Chondrocyte (in vitro differentiated cells): ENCODE measurements at places on chromosomes 7 and 10. TPM values are rescaled to one million over a fixed set of nuclear protein-coding genes. Genes with fewer than 3 reads are reported as not detected.

The PTF1A gene
- not detected in 3 replicates for total RNA-seq

The GRM3 gene
- total RNA-seq: not detected in 3 replicates

The TEX47 gene
- not detected in 3 replicates for total RNA-seq

The LIPK gene
- not detected in 3 replicates for total RNA-seq

The LEP gene
- total RNA-seq: not detected in 3 replicates

The VSTM4 gene
- total RNA-seq: 4.6 to 7.2 TPM (median 6.4 TPM) in 3 replicates

The STEAP1 gene
- total RNA-seq: 0.22 to 0.31 TPM (median 0.28 TPM) in 3 replicates

The ECHDC3 gene
- 0.41 to 6.5 TPM (median 5.7 TPM) in 3 replicates for total RNA-seq

The TNRC18 gene
- total RNA-seq: 95.4 to 137 TPM (median 101 TPM) in 3 replicates

The FAM25G gene
- total RNA-seq: not detected in 3 replicates

The COL1A2 gene
- total RNA-seq: 11,901 to 12,433 TPM (median 12,302 TPM) in 3 replicates

DNA sequence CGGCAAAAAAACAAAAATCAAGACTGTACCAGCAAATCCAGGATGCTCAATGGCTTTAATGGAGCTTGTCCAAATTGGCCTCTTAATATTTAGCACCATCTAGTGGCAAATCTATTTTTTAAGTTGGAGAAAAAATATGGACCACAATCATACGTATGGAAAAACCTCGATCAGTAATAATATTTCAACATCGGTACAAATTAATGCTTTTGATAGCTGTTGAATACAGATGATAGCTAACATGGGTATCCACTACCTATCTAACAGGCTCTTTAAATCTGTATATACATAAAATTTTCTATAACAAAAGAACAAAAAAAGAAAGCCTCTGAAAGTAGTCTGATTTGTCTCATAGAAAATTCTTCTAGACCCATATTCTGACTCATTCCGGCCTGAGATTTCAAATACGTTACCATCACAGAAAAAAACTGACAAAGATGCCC lies 29.2 kb downstream of the COA1 start:
- peaks cover 1% of the 10 kb centered on the region for H3K36me3 ChIP-seq
- H3K27ac ChIP-seq: no peak overlapping the region
- H3K4me1 ChIP-seq: peaks cover 21% of the 10 kb centered on the region
- H3K27me3 ChIP-seq: no peaks in the 10 kb centered on the region
- no peak for DNase-seq
- H3K4me3 ChIP-seq: no peak overlapping the region

GRCh38 chr7:129903935-129904334 lies 48.8 kb downstream of the UBE2H start:
- DNase-seq: no peak
- no peak overlapping the region for H3K27ac ChIP-seq
- H3K4me1 ChIP-seq: peaks cover 44% of the 10 kb centered on the region
- peaks cover 20% of the 10 kb centered on the region for H3K36me3 ChIP-seq
- no peaks in the 10 kb centered on the region for H3K27me3 ChIP-seq
- H3K4me3 ChIP-seq: no peak overlapping the region

DNA sequence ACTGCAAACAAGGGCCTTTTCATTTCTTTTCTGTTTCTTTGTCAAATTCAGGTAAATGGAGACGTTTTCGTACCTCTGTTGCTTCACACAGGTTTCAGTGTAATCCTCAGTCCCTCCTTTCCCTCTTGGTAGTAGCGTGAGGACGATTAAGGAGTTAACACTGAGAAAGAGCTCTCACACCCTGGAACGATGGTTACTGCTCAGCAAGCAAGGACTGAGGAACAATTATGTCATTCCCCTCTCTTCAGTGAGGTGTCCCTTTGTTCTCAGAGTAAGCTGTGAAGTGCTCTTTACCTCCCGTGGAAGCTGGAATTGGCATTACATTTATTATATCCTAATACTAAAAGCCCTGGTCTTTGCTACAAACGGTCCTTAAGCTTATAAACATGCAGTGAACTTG lies 95.9 kb downstream of the FANK1 start:
- H3K4me3 ChIP-seq: no peak overlapping the region
- H3K4me1 ChIP-seq: peaks cover 11% of the 10 kb centered on the region
- H3K27me3 ChIP-seq: no peaks in the 10 kb centered on the region
- H3K36me3 ChIP-seq: peaks cover 1% of the 10 kb centered on the region

DNA sequence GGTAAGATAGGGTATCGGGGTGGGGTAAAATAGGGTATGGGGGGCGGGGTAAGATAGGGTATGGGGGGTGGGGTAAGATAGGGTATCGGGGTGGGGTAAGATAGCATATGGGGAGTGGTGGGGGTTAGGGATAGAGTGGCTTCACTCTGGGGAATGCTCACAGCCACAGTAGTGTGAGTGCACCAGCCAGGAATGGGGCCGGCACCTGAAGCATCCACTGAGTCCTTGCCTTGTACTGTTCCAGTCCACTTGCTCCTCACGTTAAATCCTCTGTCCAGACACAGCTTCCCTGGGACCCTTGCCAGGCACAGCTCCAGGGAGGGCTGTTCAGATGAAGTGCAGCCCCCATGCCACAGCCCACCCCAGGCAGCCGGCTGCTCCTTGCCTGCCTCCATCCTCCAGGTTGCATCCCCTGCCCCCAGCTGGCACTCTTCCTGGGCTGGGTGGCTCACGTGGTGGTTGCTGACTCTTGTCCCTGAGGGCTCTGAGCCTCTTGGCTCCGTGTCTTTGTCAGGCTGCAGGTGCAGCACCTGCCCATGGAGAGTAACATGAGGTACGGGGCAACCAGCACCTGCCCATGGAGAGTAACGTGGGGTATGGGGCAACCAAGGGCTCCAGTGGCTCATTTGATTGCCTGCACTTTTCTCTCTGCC lies 268.4 kb downstream of the TCERG1L start:
- no peak overlapping the region for H3K4me3 ChIP-seq
- H3K27me3 ChIP-seq: no peaks in the 10 kb centered on the region
- no peak overlapping the region for H3K27ac ChIP-seq
- H3K4me1 ChIP-seq: no peaks in the 10 kb centered on the region

DNA sequence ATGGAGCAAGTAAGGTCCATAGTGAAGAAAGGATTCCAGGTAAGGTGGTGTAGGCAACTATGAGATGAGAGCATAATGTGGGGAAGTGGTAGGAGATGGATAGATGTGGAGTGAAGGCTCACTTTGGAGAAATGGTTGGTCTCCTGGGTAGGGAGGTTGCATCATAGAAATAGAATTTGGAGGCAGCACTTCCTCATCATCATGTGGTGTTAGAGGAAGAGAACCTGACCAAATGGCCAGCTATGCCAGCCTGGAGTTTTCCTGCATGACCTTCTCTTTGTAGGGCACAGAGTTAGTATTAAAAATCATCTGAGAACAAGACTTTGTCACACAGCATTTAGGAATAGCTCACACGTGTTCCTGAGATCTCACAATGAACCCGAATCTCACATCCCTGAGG lies 126.7 kb upstream of the CXCL12 start:
- DNase-seq: no peak
- H3K36me3 ChIP-seq: no peaks in the 10 kb centered on the region
- peaks cover 6% of the 10 kb centered on the region for H3K4me1 ChIP-seq
- H3K4me3 ChIP-seq: no peak overlapping the region
- peaks cover 8% of the 10 kb centered on the region for H3K27me3 ChIP-seq

GRCh38 chr7:112149734-112150133 lies 56.5 kb downstream of the DOCK4 start:
- DNase-seq: no peak
- H3K36me3 ChIP-seq: no peaks in the 10 kb centered on the region
- no peak overlapping the region for H3K4me3 ChIP-seq
- H3K27ac ChIP-seq: no peak overlapping the region

DNA sequence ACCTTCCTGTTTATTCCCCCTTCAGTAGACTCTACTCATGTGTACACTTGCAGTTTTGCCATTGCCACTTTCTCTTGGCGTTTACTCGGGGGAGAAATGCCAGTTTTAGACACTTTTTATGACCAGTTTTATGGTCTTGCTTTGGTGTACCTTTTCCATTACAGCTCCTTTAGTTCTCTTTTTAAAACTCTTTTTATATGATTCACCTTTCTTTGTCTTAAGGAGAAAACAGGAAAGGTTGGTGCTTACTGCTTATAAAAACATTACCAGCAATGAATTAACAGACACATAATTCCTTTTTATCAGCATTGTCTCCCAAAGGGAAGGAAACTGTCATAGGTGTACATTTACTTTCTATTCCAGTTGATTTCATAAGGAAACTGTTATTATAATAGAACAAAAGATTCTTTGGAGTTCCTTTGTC lies 11.9 kb downstream of the TSPAN13 start:
- no peak overlapping the region for H3K27ac ChIP-seq
- no peak overlapping the region for H3K4me3 ChIP-seq
- H3K27me3 ChIP-seq: no peaks in the 10 kb centered on the region
- no peak for DNase-seq
- peaks cover under 1% of the 10 kb centered on the region for H3K4me1 ChIP-seq
- H3K36me3 ChIP-seq: no peaks in the 10 kb centered on the region

DNA sequence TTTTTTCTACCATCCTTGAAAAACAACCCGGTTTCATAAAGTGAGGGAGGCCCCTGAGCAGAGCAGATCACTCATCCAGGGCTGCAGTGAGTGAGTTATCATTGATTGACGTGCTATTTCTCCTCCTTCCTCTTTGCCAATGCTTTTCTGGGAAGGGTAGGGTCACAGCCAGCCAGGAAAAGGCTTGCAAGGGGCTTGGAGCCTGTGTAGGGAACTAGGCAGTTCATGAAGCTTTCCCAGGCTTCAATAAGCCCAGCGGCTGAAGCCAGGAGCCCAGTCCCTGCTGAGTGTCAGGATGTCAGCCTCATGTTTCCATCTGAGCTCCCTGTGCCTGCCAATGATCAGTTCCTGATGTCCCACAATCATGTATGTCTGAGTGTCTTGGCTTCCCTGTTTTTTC lies 584.7 kb downstream of the GALNT17 start:
- peaks cover 2% of the 10 kb centered on the region for H3K36me3 ChIP-seq
- H3K27me3 ChIP-seq: peaks cover 4% of the 10 kb centered on the region
- peaks cover 10% of the 10 kb centered on the region for H3K4me1 ChIP-seq
- H3K4me3 ChIP-seq: no peak overlapping the region
- H3K27ac ChIP-seq: no peak overlapping the region

DNA sequence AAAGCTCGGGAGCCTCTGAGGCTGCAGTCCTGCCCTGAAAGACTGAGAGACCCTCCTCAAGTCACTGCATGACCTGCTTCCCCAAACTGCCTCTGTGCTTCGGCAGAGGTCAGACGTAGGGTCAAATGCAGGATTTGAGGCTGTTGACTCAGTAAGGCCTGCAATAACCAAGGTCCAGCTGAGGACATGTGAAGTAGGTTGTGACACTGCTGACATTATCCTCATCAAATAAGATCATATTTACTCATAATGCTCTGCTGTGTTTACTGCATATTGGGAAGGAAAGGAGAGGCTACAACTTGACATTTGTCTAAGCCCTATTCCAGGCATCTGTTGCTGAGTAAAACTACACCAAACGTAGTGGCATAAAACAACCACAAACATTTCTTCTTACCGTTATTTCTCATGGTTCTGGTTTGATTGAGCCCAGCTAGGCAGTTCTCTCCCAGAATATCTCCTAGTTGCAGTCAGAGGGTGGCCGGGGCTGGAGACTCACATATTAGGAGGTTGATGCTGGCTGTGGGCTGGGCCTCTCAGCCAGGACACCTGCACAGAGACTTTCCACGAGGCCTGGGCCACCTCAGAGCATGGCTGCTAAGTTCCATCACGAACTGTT lies 122.1 kb upstream of the STK17A start:
- no peak overlapping the region for H3K4me3 ChIP-seq
- peaks cover 2% of the 10 kb centered on the region for H3K36me3 ChIP-seq
- H3K27me3 ChIP-seq: peaks cover 6% of the 10 kb centered on the region
- DNase-seq: no peak
- H3K4me1 ChIP-seq: peaks cover 3% of the 10 kb centered on the region
- H3K27ac ChIP-seq: no peak overlapping the region

DNA sequence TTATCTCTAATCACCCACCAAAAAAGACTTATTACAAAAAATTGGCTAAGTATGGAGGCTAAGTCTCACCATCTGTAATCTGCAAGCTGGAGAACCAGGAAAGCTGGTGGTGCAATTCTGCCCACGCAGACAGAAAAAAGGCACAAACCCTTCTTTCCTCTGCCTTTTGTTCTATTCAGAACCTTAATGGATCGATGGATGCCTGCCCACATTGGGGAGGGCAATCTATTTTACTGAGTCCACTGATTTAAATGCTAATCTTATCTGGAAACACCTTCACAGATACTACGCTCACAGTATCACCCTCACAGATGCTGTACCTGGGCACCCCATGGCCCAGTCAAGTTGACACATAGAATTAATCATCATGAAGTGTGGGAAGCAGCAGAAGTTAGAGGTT lies 10.2 kb downstream of the IGFBP3 start:
- H3K4me3 ChIP-seq: no peak overlapping the region
- no peak for DNase-seq
- H3K4me1 ChIP-seq: peaks cover 6% of the 10 kb centered on the region
- H3K36me3 ChIP-seq: peaks cover 32% of the 10 kb centered on the region
- no peak overlapping the region for H3K27ac ChIP-seq
- no peaks in the 10 kb centered on the region for H3K27me3 ChIP-seq

DNA sequence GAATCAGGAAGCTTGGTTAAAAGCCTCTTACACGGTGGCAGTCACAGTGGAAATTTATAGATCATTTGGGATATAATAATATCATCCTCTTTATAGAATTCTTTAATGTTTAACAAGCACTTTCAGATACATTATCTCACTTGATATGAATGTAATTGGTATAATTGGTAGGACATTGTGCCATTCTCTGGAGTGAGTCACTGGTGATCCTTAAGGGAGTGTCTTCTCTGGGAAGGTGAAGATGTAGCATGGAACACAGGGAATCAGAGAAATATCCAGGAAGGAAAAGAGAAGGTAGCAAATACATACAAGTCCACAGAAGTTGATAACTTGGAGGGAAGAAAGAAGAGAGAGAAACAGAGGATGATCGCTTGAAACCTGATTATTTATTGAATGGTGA lies 9.8 kb downstream of the PTPRZ1 start:
- DNase-seq: no peak
- H3K27ac ChIP-seq: no peak overlapping the region
- H3K4me1 ChIP-seq: no peaks in the 10 kb centered on the region

DNA sequence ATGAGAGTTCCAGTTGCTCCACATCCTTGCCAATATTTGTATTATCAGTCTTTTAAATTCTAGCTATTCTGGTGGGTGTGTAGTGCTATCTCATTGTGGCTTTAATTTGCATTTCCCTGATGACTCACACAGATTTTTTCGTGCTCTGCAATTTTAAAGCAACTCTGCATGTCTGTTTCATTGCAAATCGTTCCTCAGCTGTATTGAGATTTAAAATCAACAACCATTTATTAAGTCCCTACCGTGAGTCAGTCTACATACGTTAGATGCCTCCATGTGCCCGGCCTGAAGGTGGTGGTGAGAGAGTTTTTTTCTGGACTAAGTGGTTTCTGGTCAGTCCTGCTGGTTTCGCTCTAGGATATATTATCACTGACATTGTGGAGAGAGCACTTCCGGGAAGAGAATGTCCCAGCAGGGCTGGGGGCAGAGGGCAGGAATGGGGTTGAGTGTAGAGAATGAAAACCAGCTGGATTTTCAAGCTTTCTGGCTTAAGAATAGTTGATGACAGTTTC lies 8.4 kb upstream of the HYCC1 start:
- H3K27ac ChIP-seq: peak overlapping the region; percentile 85
- H3K4me3 ChIP-seq: no peak overlapping the region
- no peak for DNase-seq
- H3K27me3 ChIP-seq: no peaks in the 10 kb centered on the region

- H3K27ac ChIP-seq: no peak overlapping the region
- peak; percentile 52 for DNase-seq
- H3K4me1 ChIP-seq: no peaks in the 10 kb centered on the region
- H3K4me3 ChIP-seq: no peak overlapping the region
- peaks cover 1% of the 10 kb centered on the region for H3K36me3 ChIP-seq
These were observed 19.2 kb downstream of the TBATA start for GRCh38 chr10:70765794-70766594.
